ENCODE measurements at places on chromosomes 7 and 10. TPM values are rescaled to one million over a fixed set of nuclear protein-coding genes. Genes with fewer than 3 reads are reported as not detected.

The FAM237B gene
- polyA plus RNA-seq: 0.25 TPM

The PSD gene
- 14.6 TPM for polyA plus RNA-seq

The PON3 gene
- polyA plus RNA-seq: 1.0 TPM

The NACAD gene
- polyA plus RNA-seq: 9.6 TPM

DNA sequence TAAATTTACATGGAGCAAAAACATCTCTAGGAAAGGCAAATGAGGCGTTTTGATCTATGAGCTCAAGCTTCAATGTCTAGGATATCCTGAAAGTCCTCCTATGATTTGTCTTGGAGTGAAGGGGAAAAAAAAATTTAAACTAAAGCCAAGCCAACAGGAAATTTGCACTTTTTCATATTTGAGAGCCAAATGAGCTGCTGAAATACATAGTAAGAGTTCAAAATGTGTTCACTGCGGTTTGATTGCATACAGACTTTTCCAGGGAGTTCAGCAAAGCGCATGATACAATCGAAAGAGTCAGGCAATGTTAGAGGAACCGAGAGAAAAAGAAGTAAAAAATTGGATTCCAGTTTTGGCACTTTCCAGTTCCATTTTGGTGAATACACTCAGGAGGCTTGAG lies 633.4 kb upstream of the MGMT start:
- DNase-seq: no peak

DNA sequence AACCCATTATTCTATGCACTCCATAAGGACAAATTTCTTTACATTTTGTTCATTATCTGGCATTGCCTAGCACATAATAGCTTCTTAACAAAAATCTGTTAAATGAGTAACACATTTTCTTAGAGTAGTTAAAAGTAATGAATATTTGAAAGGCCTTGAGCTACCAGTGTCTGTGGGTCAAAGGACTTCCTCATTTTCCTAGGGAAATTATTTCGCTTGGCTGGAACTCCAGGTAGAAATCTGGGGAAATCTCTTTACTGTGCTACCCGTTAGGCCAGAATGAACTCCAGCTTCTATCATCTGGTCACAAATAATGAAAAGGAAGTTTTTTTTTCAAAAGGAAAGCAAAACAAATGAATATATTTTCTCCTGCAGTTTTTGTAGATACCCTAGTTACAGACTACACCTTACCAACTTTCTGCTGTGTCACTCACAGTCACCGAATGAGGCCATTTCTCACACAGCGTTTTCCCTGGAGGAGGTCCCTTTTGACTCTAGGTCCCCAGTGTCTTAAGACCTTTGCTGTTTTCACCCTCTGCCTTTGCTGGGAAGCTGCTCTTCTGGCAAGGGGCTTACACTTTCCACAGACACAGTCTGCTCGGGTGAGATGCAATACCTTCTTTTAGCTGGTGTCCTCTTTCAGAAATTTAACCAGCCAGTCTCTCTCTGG lies 1.6 kb downstream of the SAMD9L start:
- no peak for DNase-seq

DNA sequence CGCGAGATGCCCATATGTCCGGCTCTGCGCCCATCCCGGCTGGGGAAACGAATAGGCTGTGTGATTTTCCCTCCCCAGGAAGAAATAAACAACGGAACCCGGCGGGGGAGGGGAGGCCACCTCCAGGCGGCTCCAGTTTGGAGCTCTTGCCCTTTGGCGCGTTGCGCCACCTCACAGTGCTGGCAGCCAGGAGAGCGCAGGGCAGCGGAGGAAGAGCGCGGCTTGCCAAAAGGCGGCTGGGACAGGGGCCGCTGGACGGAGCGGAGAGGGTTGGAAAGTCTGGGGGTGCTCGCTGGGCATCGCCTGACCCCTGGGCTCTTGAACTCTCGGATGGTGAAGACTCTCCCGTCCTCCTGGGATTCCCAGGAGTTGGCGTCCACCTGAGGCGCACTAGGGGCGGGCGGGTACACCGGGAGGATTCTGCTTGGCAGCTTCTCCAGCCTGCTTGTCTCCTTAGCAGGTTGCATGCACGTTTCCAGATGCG lies 5.3 kb upstream of the NEUROG3 start:
- DNase-seq: no peak

- no peak for DNase-seq
These were observed 7.2 kb downstream of the NFE2L3 start for GRCh38 chr7:26159243-26159642.

DNA sequence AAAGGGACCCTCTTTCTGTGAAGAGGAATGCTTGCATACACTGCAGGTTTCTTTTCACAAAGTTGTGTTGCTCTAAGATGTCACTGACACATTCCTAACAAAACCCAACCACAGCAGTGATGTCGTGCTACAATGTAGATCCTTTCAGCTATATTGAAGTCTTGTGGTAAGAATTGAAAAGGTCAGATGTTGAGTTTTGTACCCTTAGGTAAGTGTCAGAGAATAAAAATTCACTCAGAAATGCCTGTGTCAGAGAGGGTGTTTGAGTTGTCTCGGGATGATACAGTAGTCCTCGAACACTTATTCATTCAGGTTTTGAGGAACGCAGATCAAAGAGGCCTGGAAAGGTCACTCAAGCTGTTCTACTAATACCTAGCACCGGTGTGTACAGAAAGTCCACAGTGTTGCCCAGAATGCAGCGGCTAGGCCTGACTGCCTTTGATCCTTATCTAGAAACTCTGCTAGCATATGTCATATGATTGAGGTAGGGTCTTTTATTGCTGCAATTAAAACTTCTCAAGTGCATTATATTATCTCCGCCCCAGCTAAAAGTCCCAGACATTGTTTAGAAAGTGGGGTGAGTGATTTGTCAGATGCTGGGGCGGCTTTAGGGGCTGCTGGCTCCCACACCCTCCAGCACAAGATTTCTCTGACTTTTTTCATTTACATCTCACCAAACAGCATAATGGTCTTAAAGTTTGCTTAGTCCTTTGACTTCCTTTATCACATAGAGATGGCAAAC lies 26.0 kb downstream of the RNF32 start:
- DNase-seq: no peak

DNA sequence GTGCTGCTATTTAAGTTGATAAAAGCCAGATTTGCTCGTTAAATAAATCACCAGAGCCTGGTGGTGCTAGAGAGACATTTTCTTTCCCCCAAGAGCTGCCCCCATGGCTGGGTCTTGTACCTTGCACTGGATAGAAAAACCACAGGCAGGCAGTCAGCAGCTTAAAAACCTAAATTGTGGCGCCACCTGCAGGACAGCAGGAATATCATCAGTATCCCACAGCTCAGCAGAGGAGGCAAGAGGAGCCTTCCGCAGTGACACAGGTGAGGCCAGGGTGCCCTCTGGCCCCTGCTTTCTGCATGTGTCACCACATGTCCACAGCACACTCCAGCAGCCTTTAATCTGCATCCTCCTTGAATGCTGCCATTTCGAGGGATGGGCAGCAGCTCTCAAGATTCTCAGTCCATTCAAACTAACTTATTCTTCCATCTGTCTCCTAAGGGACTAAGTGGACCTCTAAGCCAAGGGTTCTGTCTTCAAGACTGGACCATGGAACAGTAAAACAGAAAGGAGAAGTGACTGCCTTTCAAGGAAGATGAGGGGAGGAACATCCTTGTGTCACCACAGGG lies 4.5 kb upstream of the PLXNA4 start:
- no peak for DNase-seq
